ENCODE measurements at places on chromosomes 6 and 20. TPM values are rescaled to one million over a fixed set of nuclear protein-coding genes. Genes with fewer than 3 reads are reported as not detected.

- H3K4me3 ChIP-seq: no peak overlapping the region
- DNase-seq: no peak
- no peaks in the 10 kb centered on the region for H3K27me3 ChIP-seq
Measured at GRCh38 chr6:130282234-130282995, 59.7 kb upstream of the SAMD3 start.

GRCh38 chr6:129575378-129576118 is 134.4 kb downstream of the ARHGAP18 start:
- H3K4me3 ChIP-seq: no peak overlapping the region
- no peak for DNase-seq
- H3K27ac ChIP-seq: no peak overlapping the region
- no peaks in the 10 kb centered on the region for H3K27me3 ChIP-seq
- H3K36me3 ChIP-seq: no peaks in the 10 kb centered on the region

- H3K4me1 ChIP-seq: no peaks in the 10 kb centered on the region
- H3K27me3 ChIP-seq: no peaks in the 10 kb centered on the region
- H3K27ac ChIP-seq: no peak overlapping the region
- H3K36me3 ChIP-seq: no peaks in the 10 kb centered on the region
- no peak overlapping the region for H3K4me3 ChIP-seq
- no peak for DNase-seq
Measured at GRCh38 chr6:169499848-169500247, 202.0 kb downstream of the WDR27 start.

DNA sequence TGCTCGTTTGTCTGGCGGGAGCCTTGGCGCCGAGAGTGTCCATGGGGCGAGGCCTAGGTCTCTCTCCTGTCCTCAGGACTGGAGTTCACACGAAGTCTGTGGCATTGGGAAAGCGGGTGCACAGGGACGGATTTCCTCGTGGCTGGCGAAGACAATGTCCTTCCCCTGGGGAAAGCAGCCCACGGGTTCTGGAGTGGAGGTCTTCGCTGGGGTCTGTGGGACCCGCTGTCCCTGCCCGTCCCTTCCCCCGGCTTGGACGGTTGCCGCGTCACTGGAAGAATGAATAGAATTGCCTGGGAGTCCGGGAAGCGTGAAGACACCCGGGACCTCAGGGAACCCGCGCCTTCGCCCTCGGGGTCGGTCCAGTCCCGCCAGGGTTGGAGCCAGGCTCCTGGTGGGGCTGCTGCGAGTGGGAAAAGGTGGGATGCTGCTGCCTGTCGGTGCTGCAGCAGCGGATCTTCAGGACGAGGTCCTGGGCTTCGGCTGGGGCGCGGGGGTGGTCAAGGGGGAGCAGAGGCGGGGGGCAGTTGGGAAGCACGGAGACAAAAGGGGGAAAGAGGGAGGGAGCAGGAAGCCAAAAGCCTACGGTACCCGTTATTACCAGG is 441.8 kb upstream of the DEFB115 start:
- H3K27ac ChIP-seq: no peak overlapping the region
- H3K4me1 ChIP-seq: no peaks in the 10 kb centered on the region
- no peaks in the 10 kb centered on the region for H3K27me3 ChIP-seq
- H3K4me3 ChIP-seq: no peak overlapping the region

PGC gene
- not detected for total RNA-seq

TCP11 gene
- not detected for total RNA-seq

GINS1 gene
- total RNA-seq: 0.33 TPM

C6orf118 gene
- total RNA-seq: not detected

Data from sigmoid colon (tissue), 7 donors.